ENCODE measurements at places on chromosomes 5 and 9.

- no peak for DNase-seq
These were observed 18.3 kb downstream of the UGCG start for GRCh38 chr9:111914749-111915424.

DNA sequence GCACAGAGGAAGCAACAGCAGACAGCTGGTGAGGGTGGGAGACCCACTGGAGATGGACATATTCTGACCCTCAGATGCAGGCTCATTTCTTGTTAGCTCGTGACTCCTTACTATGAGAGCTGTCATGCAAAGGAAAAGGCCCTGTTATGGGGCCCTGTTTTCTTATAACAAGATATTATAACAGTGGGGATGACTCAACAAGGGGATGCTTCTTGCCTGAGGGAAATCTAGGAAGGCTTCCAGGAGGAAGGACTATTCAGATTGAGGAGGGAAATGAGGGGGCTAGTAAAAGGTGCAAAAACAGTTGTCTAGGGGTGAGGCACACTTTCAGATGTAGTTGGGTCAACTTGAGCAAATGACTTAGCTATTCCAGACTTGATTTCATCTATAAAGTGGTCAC, 83.0 kb downstream of the DAB2IP start:
- DNase-seq = no peak

DNA sequence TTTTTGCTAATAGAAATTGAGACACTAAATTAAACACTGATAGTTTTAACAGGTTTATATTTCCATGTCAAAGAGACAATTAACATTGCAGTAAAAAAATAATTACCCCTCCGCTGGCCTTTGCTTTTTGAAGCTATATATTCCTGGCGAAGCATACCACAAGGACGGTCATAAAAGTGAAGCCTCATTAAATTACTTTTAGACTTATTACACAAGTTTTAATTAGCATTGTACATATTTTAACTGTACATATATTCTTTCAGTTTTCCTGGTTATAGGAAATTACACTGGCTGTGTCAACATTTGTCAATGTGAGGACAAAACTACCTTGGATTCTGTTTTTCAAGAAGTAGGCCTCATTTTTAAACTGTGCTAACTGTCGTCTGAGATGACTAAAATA, 1.2 kb downstream of the CDKN2A start:
- no peak for DNase-seq

GRCh38 chr9:86550401-86550800, 196.2 kb upstream of the TUT7 start:
- no peak for DNase-seq

- no peak for DNase-seq
These were observed 27.4 kb upstream of the MEGF9 start for GRCh38 chr9:120741701-120742100.

DNA sequence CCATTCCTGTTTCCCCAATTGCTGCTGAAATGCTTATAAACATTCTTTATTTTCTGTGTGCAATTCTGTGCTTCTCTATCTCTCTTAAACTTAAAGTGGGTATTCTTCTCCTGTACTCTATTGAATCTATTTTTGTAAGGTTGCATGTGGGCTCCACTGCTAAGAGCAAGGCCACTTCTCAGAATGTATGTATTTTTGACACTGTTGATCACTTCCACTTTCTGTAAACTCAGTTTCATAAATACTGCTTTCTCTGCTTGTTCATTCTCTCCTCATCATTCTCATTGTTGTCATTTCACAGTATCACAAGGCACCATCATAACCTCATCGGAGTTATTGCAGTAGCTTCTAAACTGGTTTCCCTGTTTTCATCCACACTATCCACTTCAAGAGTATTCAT, 483.0 kb upstream of the CDH18 start:
- no peak for DNase-seq

DNA sequence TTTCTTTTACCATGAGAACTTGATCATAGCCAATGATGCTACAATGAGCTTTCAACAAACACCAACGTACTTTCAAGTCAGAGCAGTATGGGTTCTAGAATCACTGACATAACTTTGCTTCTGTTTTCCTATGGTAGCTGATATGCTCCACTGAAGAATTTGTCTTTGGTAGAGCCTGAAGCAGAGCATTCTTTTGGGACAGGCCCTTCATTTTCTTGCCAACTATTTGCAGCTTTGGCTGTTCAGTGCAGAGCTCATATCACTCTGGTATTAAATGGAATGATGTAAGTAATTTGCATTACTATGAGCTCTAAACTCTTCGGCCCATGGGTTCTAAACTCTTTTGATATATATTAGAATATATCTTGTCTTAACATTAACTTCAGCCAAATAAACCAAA, 51.8 kb upstream of the APC start:
- no peak for DNase-seq

DNA sequence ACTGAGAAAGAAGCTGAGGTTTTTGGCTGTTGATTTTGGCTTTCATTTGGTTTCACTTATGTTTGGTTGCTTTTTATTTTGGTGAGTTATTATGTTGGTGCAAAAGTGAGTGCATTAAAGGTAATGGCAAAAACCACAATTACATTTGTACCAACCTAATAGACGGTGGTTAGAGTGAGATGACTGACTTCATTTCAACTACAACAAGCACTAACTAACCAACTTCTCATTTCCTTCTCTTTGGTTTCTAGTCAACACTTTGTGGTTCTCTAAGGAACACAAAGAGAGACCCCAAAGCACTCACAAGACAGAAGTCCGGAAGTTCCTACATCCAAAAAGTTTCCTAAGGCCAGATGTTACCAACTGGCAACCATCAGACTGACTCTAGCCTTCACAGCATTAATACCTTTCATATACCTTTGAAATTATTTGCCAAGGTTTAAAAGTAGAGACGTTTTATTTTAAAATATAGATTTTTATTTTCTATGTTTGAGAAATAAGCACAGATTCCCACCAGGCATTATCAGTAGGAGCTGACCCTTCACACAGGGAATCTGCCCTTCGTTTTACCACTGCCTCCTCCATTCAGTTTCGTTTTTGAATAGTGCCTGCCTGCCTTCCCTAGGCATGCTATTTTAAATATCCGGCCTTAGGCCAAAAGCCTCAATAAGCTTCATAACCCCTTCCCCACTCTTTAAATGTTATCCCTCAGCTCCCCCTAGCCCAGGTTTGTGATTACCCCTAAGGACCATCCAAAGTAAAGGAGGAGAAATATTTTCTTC, 301.1 kb upstream of the PTGER4 start:
- DNase-seq = no peak

GRCh38 chr5:168291964-168292785, 730 bp downstream of the WWC1 start:
- no peak for DNase-seq

DNA sequence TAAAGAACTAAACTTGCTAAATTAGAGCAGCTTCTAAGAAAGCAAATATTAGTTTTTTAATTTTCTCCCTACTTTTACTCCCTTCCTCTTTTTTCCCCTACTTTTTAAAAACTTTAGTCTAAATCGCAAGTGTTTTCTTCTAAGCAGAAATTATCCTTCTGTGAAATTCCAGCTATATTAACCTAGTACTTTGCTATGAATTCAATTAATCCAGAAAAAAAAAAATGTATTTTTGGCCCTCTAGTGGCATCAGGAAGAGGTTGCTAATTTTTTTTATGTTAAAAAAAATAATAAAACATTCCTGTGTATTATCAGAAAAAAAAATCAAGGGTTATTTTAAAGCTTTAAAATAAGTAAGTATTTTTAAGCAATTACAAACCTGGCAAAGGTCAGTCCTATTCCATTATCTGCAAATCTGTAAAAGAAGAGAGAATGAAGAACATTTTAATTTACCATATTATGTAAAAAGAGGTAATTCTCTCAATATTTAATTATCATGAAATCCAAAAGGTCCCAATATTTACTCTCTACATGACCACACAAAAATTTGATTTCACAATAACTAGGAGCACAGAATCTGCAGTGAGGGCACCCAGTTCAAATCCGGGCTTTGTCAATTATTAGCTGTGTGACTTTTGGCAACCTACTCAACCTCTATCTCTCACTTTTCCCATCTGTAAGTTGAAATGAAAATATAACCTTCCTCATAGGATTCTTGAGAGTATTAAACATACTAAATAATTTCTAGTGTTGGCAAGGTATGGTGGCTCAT, 52.0 kb downstream of the CEMIP2 start:
- no peak for DNase-seq

DNA sequence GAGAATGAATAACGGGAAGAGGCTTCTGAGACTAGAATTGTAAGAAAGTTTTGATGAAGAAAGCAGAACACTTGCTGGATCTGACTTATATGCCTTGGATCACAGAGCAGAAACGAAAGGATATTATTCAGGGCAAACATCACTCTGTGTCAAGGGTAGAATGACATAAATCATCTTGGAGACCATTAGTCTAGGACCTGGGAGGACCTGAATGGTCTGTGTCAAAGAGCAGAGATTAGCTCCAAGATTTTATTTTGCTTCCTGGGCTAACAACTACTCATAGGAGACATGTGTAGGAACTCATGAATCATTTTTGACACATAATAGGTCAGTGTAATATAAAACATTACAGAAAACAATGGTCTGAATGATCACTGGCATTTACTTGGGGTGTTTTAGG, 417.9 kb downstream of the SLCO4C1 start:
- no peak for DNase-seq

- no peak for DNase-seq
These were observed 348.7 kb upstream of the PCSK5 start for GRCh38 chr9:75541734-75542133.

- no peak for DNase-seq
These were observed 3.4 kb downstream of the PRPF4 start for GRCh38 chr9:113278840-113279239.

GRCh38 chr5:145680767-145681166, 154.4 kb downstream of the PRELID2 start:
- DNase-seq = no peak

GRCh38 chr5:107149243-107150005, 521.3 kb downstream of the EFNA5 start:
- DNase-seq = no peak

DNA sequence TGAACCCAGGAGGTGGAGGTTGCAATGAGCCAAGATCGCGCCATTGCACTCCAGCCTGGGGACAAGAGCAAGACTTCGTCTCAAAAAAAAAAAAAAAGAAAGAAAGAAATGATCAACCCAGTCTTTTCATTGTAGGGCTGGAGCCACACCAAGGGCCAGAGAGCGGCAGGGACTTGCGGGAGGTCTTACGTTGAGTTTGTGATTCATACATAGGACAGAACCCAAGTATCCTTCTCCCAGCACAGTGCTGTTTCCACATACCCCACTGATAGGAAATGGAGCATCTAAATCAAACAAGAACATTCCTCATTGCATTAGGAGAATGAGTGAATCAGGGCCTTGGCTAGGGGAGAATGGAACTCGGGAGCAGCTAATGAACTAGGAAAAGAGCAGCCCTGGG, 3.5 kb upstream of the TNIP1 start:
- no peak for DNase-seq

DNA sequence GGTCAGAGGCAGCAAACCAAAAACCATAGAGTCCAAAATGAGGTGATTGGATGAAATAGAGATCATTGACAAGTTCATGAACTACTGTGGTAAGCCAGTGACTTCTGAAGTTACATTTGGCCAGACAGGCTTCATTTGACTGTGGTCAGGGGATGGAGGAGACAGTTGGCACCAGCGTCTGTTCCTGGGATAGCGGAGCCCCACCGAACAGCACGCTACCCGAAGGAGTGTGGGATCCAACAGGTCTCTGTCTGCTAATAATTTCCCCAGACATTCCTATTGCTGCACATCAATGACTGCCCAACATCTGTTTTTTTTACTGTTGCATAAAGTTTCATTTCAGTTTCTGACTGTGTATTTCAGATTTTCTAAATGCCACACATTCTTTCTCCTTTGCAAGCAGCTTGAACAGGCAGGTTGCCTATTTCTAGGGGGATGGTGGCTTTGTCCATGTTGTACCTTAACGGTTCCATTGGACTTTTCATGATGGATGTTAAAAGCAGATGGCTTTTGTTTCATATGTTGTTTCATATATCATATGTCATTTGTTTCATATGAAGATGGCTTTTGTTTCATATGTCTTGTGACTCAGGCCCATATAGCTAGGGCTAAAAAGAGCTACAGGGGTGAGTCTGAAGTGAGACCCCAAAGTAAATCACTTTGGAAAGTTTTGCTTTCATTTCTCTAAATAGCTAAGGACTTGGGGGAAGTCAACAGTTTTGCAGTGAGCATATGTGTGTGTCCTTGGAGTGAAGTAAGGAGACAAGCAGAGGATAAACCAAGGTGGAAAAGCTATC, 180.8 kb downstream of the GOLPH3 start:
- no peak for DNase-seq

GRCh38 chr5:136021016-136021405, 7.8 kb upstream of the TGFBI start:
- no peak for DNase-seq

DNA sequence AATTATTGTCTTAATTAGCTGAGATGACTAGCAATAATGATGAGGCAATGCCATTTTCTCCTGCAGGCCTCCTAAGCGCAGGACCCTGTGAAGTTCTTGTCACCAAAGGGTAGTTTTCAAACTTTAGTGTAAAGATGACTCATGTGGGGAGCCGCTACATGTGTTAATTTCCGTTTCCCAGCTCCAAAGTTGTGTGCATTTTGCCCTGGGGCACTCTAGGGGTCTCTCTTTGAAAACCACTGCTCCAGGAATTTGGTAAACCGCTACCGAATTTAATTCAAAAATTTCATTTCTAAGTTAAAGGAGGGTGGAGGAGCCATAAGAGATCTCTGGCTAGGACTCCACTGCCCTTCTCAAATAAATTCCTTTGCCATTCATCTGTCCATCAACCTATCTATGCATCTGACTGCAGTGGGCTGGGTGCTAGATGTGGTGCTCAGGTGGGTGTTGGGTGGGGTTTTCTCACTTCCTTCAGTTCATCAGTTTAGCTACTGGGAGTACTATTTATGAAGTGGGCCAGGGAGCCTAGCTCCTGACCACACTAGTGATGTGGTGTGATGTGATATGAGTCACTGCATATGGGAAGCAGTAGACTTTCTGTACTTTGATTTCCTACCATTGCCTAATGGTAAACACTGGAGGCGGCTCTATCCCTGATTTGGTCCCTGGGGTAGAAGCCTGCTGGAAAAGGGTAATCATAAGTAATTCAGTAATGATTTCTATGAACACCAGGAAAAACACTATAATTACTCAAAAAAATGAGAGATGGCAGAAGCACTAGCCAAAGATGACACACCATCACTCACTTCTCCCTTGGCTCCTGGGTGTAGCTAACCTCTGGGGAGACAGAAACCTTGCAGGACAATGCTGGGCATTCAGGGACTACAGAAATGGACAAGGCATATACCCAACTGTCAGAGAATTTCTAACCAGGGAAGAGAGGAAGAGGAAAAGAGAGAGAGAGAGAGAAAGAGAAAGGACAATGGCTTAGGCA, 4.0 kb upstream of the ZSWIM6 start:
- no peak for DNase-seq

- no peak for DNase-seq
These were observed 566 bp downstream of the IRX2 start for GRCh38 chr5:2750758-2751464.

DNA sequence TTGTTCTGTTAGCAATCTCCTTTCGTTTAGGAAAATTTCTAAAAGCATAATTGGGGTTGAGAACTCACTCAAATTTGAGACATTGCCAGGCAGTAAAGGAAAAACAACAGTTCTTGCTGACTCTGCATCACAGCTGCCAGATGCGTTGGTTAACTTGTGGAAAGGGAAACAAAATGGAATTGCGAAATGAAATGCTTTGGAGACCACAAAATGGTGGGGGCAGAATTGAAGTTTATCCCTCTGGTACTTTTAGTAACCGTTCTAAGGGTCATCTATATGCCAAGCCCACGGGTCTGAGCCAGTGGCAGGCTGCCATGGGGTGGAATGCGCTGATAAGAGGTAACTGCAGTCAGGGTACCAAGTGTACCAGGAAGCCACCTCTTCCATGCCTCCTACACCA, 28.6 kb upstream of the SELENOP start:
- DNase-seq = no peak
